GM10248 (cell line): ENCODE measurements at places on chromosomes 2 and 18.

- no peak for DNase-seq
Observed at GRCh38 chr18:57299931-57300330, 52.4 kb upstream of the ST8SIA3 start.

DNA sequence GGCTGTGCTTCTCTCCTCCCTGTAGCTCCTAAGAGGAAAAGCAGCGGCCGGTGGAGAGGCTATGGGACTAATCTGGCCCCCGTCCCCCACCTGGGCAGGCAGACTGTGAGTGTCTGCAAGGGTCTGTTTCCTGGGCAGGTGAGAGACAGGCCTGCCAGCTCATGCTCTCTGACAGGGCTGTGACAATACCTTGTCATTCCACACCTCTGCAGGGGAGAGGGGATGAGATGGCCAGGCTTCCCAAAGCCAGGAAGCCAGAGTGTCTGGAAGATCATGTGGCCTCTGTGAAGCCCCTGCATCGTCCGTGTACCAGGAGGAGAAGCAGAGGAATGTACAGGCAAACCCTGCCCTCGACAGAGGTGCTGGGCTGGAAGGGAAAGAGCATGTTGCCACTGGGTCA lies 142.5 kb upstream of the GATA6 start:
- no peak for DNase-seq

DNA sequence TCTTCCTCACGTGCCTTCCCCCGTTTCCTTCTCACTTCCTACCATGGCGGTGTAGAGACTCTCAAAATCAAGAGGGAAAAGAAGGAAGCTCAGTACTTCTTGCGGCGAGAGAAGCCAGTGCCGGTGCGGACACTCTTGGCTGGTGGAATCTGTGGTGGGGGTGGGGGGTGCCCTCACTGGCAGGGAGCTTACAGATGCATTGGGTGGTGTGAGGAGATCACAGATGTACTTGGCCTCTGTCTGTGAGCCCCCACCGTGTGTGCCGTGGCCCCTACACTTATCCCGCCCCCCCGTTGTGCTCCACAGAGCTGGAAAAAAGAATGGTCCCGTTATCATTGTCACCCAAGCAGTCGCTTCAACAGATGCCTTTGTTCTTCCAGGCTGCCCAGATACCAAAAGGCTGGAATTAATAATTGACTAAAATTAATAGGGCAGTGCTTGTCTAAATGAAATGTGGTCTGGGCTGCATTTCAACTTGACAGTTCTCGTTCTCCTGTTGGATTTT lies 79.8 kb downstream of the VAPA start:
- DNase-seq: no peak

GRCh38 chr2:151637271-151637781 lies 97.0 kb downstream of the NEB start:
- no peak for DNase-seq

GRCh38 chr2:236786751-236787150 lies 217.1 kb downstream of the ACKR3 start:
- no peak for DNase-seq

GRCh38 chr2:85441864-85442263 lies 23.4 kb downstream of the SH2D6 start:
- no peak for DNase-seq

GRCh38 chr2:204687776-204688175 lies 142.5 kb downstream of the PARD3B start:
- DNase-seq: no peak

DNA sequence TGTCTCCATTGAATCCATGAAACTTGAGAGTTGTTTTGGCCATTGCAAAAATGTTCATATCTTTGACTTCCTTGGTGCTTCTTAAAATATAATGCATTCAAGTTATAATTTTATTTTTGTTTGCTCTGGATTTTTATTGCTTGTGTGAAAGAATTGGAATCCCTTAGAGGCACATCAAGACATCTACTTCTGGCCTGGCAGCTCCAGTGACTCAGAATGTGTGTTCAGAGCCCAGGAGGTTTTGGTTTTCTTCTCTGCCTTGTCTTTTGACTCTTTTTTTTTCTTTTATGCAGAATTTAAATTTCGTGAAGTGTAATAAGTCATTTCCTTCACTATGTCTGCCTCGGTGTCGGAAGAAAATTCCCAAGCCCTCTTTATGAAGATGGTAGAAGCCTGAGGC lies 180.2 kb downstream of the LTBP1 start:
- no peak for DNase-seq

DNA sequence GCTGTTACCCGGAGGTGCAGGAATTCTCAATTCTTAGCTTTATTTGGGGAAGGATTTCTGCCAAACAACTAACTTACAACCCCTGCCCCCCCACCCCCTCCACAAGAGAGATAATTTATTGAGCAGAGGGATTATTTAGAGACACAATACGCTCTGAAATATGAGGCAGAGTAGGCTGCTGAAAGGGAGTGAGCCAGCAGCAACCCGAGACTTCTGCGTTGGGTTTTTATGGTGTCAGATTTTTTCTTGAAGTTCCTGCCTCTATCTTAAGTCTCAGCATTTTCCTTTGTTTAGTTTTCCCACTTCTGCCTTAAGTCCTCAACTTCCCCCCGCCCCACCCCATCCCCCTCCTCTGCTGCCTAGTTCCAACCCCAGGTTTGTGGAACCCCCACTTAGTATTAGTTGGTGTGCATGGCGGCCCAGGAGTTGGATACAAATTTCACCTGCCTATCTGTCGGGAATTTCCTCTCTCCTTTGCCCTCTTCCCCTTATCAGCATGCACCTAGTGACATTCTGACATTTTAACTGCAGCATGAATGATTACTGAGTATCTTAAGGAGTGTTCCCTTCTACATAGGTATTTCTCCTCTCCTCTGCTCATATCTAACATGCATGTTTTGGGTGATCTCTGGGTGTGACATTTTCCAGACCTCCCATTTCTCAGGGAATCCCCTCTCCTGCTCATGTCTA lies 1635.9 kb upstream of the LRRTM1 start:
- no peak for DNase-seq

- no peak for DNase-seq
Observed at GRCh38 chr2:63742580-63742976, 99.1 kb upstream of the UGP2 start.

DNA sequence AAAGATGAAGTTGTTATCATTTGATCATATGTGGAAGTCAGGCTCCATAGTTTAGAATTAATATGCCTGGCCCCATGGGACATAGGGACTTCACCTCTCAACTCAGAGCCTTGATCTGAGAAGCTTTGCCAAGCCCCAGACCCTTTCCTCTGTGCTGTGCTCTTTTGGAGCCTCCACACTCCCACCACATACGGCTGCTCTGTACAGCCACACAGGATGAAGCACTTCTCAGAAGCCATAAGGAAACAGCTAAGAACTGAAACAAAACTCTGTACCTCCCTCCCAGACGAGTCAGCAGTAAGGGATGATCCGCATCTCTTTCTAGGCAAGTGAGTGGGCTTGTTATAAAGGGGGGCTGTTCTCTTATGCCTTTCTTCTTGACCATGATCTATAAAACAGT lies 66.5 kb downstream of the CAB39 start:
- no peak for DNase-seq

DNA sequence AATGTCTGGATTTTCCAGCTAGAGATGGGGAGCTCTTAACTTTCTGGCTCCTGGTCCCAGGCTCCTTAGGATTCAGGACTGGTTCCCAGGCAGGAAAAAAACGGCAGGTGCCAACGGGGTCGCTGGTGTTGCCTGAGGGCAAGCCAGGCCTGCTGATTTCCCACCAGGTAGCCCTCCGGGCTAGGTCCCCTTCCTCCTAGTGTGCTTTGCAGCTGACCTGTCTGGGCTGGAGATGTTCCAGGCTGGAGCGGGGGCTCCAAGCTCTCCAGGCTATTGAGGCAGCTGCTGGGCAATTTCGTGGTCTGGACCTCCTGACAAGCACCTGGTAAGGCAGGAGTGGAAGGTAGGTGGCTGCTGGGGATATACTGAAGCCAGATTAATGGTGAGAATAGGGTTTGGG lies 2.0 kb upstream of the MRPL53 start:
- no peak for DNase-seq

DNA sequence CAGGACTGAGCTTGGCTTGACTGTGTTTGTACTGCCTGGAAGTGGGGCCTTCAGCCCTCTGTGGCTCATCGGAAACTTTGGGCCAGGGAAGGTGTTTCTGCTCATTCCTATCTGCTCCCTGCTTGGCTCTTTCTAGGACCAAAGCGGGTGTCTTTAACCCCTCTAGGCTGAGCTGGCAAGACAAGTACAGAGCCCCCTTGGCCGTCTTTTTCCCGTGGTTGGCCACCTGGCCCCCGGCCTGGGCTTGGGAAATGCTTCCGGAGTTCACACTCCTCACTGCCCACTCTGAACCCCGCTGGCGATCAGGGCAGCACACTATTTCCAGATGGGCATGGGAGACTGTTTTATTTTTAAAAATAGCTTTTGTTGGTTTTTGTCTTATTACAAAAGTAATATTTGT lies 243.0 kb downstream of the DYSF start:
- no peak for DNase-seq

DNA sequence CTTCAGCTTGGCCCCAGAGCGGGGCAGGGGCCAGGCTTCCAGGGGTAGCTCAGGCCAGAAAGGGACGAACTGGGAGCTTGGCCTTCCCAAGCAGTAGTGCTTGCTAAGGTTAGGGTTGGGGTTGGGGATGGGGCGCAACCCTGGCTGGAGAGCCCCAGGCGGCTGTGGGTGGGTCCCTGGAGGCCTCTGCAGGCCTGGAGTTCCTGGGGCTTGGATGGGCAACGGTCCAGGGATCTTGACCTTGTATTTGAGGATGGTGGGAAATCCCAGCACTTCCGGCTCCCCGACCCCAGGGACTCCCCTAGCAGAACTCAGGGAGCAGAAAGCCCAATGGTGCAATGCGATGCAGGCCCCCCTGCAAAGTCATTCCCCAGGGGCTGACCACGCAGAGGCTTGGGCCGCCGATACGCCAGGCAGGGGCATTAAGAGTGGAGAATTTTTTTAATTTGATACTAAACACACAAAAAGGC lies 12.6 kb upstream of the MLPH start:
- DNase-seq: no peak

DNA sequence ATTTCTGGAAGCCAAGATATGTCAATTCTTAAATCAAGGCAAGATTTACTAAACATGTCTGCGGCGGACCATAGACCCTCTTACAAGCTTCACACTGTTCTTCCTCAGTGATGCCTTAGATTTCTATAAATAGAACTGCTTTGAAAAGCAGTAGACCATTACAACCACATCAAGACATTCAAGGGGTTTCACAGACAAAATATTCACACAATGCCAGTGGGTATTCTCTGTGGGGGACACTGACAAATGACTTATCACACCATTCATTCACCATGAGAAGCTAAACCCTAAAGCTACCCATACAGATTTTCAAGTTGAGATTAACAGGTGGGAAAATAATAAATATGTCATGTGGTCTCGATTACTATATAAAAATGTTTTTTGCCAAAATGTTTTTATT lies 15.9 kb upstream of the LRRTM4 start:
- no peak for DNase-seq

DNA sequence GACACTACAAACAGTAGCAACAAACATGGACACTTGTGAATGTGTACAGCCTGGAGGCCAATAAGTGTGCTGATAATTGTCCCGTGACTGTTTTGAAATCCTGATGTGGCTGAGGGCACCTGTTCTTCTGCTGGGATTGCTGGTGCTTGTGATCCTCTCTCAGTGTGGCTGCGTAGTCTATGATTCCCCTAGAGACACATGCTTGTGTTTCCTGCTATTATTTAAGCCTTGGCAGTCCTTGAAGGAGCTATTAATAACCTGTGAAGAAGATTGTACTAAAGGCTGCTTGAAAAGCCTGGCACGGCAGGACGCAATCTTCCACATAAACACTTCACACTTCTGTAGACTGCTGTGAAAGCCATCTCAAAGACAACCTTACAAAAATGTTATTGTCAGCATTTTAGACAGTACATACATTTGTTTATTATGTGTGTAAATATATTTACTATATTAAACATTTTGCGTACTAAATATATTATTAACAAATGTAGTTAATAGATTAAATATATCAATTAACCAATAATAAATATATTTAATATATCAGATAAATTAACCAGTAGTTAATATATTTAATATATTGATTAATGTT lies 71.4 kb downstream of the GALR1 start:
- DNase-seq: no peak

GRCh38 chr2:53969285-53969967 lies 1.4 kb downstream of the PSME4 start:
- DNase-seq: peak; percentile 34

GRCh38 chr2:99825630-99826029 lies 316.8 kb downstream of the AFF3 start:
- DNase-seq: no peak

- no peak for DNase-seq
Observed at GRCh38 chr2:127205218-127206125, 14.6 kb downstream of the CYP27C1 start.

- no peak for DNase-seq
Observed at GRCh38 chr2:196804381-196804780, 4.8 kb downstream of the C2orf66 start.

DNA sequence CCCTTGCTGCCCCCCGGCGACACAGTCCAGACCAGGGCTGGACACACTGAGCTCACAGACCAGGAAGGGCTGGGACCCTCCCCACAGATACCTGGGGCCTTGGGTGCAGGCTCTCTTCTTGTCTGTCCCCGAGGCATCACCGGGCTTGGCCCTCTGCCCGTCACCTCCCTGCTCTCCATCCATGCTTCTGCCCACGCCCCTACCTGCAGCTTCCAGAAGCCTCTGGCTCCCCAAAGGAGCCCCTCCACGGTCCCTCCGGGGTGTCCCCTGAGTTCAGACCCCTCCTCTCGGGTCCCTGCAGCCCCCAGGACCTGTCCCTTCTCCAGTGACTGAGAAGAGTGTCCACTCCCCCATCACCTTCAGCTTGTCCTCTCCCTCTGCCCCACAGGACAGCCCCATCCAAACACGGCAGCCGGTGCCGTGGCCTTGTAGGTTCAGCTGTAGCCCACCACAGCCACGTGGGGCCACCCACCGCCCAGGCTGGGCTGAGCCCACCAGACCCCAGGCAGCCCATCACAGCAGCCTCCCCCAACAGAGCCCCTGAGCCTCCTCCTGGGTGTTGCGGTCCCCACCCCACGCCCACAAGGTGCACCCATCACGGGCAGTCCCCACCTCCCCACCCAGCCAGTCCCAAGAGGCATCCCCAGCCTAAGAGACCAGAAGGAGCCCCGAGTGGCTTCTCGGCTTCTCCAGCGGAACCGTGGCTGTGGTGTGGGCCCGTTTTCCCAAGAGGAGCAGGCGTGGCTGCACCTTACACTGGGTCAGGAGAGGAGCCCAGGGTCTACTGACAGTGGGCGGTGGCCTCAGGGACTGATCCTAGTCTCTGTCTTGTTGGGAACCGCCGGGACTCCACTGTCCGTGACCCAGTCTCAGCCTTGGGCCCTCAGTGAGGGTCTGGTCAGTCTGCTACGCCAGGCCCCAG lies 53.1 kb downstream of the RAMP1 start:
- DNase-seq: no peak

GRCh38 chr2:127039387-127040031 lies 67.4 kb downstream of the BIN1 start:
- peak; percentile 54 for DNase-seq

DNA sequence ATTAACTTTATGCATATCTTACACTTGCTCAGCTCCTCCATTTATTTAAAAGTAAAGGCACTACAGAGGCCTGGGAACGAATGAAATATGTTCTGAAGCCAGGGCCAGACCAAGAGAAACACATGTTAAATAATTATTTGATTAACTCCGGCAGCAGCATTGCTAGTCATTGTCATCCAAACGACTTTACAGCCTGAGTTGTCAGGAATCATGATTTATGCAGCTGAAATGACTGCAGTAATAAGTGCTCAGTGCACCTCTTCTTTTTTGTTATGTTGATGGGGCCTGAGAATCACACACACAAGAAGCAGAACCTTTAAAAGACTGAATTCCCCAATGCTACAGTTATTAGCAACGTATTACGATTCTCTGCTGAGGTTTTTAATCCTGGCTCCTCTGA lies 58.9 kb downstream of the EPHA4 start:
- no peak for DNase-seq

- no peak for DNase-seq
Observed at GRCh38 chr2:72129681-72130340, 17.9 kb downstream of the CYP26B1 start.
